Fibroblast of skin of abdomen (primary cell): ENCODE measurements at places on chromosomes 3 and 15.
A peak's percentile ranks its signal among the peaks of the same experiment; 100 is the strongest.

GRCh38 chr3:170862618-170863374 lies 7.2 kb downstream of the RPL22L1 start:
- DNase-seq, result peak; percentile 45

GRCh38 chr15:82846621-82847020 lies 37.2 kb downstream of the WHAMM start:
- no peak for DNase-seq

DNA sequence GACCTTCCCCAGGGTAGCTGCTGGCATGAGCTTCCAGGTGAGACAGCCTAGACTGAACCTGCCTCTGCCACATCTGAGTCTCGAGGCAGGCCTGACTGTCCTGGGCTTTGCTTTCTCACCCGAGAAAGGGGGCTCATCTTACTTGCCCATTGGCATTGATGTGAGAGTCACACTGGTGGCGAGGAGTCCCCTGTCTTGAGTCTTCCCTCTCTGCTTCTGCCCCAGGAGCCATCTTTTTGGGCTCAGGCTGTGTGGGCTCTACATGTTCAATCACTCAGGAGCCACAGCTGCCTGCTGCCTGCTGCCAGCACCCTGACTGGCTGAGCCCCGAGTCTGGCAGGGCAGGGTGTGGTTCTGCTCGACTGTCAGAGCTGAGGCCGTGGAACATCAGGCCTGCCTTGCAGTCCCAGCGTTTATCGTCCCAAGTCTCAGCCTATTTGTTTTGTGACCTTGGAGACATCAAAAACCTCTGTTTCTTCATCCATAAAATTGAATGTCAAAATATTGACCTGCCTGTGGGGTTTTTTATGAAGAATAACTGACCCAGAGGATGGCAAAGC lies 132.5 kb downstream of the DNAJB8 start:
- DNase-seq, result no peak

- DNase-seq, result peak; percentile 93
These were observed 633.9 kb upstream of the TGFBR2 start for GRCh38 chr3:29972320-29972993.

GRCh38 chr3:65672871-65673815 lies 365.6 kb downstream of the MAGI1 start:
- DNase-seq, result peak; percentile 35

- DNase-seq, result peak; percentile 54
These were observed 85.3 kb downstream of the VGLL4 start for GRCh38 chr3:11558411-11558903.

DNA sequence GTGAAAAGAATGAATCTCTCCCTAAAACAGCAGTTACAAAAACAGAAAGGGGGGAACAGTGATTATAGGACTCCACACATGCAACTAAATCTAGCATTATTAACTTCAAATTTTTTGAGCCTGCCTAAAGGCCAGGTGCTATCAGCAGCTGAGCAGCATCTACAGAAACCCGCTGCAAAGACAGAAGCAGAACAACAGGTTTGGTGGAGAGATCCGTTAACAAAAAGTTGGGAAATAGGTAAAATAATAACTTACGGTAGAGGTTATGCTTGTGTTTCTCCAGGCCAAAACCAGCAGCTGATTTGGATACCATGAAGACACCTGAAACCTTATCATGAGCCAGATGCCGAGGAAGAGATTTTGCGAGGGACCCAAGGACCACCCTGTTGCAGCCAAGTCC lies 201.6 kb upstream of the UBE3A start:
- no peak for DNase-seq

DNA sequence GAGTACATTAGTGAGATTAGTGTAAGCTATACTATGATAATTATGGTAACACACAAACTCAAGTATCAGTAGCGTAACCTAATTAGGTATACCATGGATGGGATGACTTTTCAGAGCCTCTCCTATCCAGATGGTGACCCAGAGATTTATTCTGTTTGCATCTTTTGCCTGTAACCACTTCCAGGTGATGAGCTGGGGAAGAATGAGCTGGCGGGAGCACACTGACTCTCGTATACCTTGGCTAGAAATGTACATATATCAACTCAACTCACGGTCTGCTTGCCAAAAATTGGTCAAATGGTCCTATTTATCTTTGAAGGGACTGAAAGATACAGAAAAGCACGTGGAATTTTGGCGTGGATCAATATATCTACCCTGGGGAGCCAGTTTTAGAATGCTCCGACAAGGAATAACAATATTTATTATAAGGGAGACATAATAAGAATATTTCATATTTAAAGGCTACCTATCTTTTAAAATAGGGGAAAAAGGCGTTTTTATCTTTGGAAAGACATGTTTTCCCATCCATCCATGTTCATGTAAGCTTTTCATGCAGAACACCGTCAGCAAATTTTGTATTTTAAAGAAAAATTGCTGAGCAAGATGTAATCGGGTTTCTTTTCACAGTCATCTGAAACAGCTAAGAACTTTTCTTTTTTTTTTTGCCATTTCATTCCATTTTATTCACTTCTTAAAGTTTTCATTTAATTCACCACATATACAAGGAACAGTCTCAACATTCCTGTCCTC lies 502.6 kb upstream of the CBLB start:
- peak; percentile 53 for DNase-seq

DNA sequence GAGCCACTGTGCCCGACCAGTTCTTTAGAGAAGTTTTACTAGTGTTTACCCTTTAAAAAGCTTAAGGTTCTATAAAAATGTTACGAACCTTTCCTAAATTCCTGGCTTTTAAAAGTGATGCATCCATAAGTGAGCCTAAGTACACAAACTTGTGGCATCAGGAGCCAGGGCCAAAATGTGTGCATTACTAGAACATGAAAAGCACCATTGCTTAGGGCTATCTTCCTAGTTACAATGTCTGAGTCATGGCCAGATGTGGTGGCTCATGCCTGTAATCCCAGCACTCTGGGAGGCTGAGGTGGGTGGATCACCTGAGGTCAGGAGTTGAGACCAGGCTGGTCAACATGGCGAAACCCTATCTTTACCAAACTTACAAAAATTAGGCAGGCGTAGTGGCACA lies 39.9 kb downstream of the LEO1 start:
- DNase-seq, result peak; percentile 4

GRCh38 chr3:126971891-126972351 lies 11.0 kb upstream of the PLXNA1 start:
- peak; percentile 19 for DNase-seq

GRCh38 chr3:112740835-112741234 lies 99.9 kb upstream of the CCDC80 start:
- no peak for DNase-seq

- DNase-seq, result no peak
These were observed 44.6 kb downstream of the ERC2 start for GRCh38 chr3:56423661-56424099.

DNA sequence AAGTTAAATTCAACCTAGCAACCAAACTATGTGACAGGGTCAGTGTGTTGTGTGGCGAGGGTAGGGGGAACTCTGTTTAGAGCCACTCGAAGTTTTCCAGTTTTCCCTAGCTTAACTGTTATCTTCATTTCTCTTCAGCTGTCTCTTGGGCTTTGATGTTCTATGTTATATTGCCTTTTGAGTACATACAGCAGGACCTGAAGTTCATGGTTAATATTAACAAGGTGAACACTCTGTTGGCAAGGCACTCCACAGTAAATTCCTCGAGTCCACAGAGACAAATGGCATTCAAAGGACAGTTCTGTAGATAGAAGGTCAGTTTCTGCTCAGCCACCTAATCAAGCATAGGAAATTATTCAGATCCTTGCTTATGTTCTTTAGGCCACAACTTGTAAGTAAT lies 147.9 kb upstream of the DPH6 start:
- no peak for DNase-seq

DNA sequence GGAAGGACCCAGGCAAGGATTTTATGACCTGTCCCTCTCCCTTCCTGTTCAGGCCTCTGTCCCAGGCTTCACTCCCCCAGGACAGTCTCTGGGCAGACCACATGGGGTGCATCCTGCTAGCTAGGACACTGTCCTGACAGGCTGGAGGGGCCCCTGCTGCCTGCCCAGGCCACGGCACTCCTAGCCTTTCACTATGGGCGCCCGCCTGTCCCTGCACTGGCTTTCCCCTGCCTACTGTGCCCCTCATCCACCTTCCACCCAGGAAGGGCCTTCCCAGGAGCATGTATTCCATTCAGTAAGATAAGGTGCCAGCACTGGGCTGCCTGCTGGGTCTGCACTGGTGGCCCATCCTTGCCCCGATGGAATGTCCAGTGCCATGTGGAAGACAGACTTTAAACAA lies 145.3 kb downstream of the DNAJB8 start:
- DNase-seq, result no peak

GRCh38 chr3:191985691-191986090 lies 524.7 kb downstream of the PYDC2 start:
- DNase-seq, result peak; percentile 1

DNA sequence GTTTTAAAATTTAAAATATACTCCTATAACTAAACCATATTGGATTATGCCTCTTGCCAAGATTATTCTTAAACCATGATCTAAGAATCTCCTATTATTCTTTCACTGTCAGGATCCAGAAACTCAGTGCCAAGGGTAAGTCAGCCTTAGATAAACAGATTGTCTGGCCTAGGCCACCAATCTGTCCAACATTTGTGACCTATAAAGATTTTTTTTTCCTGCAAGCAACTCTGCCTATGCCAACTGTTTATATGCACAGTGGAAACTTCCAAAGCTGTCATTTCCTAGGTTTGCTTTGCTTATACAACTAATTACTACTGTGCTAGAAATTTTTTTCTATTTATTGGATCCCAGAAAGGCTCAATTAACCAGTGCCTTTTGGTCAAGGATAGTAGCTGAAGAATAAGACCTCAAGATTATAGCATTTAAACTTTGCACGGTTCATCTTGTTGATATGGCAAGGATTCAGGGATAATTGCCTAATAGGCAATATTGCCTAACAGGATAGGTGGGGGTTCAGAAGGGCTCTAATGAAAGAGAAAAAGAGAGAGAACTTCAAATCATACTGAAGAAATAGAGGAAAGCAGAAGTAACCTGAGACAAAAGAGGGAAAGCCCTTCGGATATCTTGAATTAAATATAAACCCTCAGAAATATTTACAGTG lies 22.8 kb downstream of the GAP43 start:
- no peak for DNase-seq

DNA sequence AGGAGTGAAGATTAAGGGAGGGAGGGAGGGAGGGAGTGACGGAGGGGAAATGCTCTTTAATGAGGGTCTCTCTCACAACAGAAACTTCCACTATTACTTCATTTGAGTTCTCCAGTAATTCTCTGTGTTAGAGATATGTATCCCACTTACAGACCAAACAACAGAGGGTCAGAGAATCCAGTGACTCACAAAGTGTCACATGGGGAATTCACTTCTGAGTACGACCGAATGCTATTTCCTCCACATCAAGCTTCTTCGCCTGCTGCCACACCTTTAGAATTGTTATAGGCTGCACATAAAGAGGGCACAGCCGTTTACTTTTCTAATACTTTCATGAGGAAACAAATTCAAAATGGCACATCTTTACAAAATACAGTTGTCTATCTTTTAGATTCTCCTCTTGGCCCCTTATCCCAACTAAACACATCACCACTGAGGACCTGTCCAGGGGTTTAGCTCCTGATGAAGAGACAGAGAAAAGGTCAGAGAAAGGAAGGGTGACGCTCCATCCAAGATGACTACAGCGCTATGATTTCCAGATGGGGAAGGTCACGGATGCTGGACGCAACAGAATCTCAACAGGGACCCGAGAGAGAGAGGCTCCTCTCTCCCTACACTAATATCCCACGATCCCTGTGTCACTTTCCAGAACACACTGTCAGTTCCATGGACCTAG lies 119.0 kb downstream of the XXYLT1 start:
- DNase-seq, result peak; percentile 77

GRCh38 chr15:78508272-78508671 lies 895 bp downstream of the HYKK start:
- no peak for DNase-seq

GRCh38 chr3:59978979-59979378 lies 929.2 kb upstream of the CFAP20DC start:
- no peak for DNase-seq

GRCh38 chr3:33030802-33031201 lies 66.1 kb downstream of the GLB1 start:
- no peak for DNase-seq

- DNase-seq, result no peak
These were observed 23.1 kb downstream of the TNK2 start for GRCh38 chr3:195885036-195885891.

GRCh38 chr15:82020625-82021394 lies 25.0 kb downstream of the MEX3B start:
- peak; percentile 6 for DNase-seq

GRCh38 chr3:129078510-129078909 lies 17.9 kb downstream of the GP9 start:
- no peak for DNase-seq

GRCh38 chr15:41568350-41569017 lies 9.5 kb downstream of the TYRO3 start:
- peak; percentile 45 for DNase-seq
